Esophagus squamous epithelium (tissue), 5 donors: ENCODE measurements at places on chromosomes 7 and 10. TPM values are rescaled to one million over a fixed set of nuclear protein-coding genes. Genes with fewer than 3 reads are reported as not detected.

The ARMH3 gene
- total RNA-seq: 13.3 TPM

DNA sequence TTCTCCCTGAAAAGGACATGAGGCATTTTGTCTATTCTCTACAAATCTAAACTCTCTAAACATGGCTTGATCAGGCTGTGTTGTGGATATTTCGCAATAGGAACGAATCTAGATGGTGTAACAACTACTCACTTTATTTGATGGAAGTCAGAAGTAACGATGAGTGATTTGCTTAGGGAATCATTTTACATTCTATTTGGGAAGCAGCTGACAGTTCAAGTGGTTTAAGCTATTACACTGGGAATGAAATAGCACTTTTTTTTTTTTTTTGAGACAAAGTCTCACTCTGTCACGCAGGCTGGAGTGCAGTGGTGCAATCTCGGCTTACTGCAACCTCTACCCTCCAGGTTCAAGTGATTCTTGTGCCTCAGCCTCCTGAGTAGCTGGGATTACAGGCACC is 44.1 kb downstream of the NPY start:
- H3K27me3 ChIP-seq: no peaks in the 10 kb centered on the region
- no peak for DNase-seq
- H3K4me3 ChIP-seq: no peak overlapping the region
- H3K36me3 ChIP-seq: no peaks in the 10 kb centered on the region
- H3K27ac ChIP-seq: no peak overlapping the region

The TBX20 gene
- not detected for total RNA-seq

DNA sequence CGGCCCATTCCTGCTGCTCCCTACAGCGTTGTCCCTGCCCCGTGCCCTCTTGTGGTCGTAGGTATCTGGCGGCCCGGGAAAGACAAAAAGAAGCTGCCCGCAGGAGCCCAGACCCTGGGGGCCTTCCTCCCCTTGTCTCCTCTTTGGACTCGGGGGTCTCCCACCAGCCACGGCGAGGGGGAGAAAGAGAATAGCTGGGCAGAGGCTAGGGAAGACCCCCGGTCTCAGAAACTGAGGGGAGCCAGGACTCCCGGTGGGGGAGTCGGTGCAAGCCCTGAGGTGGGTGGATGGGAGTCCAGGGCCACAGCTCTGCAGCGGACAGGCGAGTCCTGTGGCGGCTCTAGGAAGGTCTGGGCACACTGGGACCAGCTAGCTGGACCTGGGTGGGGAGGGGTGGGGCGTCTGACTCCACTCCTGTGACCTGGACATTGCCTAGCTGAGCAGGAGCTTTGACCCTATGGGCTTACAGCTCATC is 1.3 kb upstream of the SH2D4B start:
- DNase-seq: no peak
- no peaks in the 10 kb centered on the region for H3K36me3 ChIP-seq
- peak overlapping the region; percentile 32 for H3K4me3 ChIP-seq
- no peaks in the 10 kb centered on the region for H3K27me3 ChIP-seq
- peak overlapping the region; percentile 57 for H3K27ac ChIP-seq
- H3K4me1 ChIP-seq: peaks cover 39% of the 10 kb centered on the region

DNA sequence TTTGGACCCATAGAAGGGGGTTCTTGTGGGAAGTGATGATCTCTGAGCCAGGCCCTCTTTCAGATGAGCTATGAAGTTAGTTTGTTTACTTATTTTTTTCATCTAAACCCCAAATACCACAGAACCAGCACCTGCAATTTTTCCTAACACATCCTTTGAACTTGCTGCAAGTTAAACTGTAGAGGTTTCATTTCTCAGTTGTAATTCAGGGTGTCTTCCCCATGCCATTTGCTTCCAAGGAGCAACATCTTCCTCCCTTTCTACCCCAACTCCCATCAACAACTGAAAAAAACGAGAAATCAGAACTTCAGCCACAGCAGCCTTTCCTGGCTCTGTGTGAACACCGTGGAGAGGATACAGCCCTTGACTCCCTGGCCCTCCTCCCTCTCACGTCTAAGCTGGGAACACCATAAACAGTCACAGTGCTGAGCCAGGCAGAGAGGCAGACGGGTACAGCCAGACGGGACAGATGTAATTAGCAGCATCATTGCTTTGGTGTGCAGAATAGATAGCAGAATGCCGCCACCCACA is 63.6 kb downstream of the RGS10 start:
- H3K4me1 ChIP-seq: no peaks in the 10 kb centered on the region
- no peak overlapping the region for H3K27ac ChIP-seq
- no peak for DNase-seq
- H3K4me3 ChIP-seq: no peak overlapping the region
- no peaks in the 10 kb centered on the region for H3K36me3 ChIP-seq

- H3K36me3 ChIP-seq: no peaks in the 10 kb centered on the region
- peaks cover 22% of the 10 kb centered on the region for H3K27me3 ChIP-seq
- H3K27ac ChIP-seq: no peak overlapping the region
- no peaks in the 10 kb centered on the region for H3K4me1 ChIP-seq
- H3K4me3 ChIP-seq: no peak overlapping the region
- no peak for DNase-seq
Measured at GRCh38 chr10:113626809-113627355, 37.0 kb downstream of the NRAP start.

DNA sequence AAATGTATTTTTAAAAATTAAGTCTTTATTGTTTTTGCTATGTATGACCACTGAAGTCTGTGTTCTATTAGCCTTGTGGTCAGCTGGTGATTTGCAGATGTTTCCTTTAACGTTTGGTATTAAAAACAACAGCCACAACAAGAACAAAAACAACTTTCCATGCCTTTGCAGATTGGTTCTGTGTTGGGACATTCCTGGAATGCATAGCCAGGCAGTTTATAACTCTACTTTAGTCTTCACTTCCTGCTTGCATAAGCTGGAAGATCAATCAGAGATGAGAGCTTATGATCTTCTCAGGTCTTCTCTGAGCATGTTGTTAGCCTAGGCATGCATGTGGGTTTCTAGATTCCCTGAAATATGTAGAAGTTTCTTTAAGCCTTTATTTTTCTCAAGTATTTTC is 58.9 kb upstream of the SEMA3C start:
- no peaks in the 10 kb centered on the region for H3K27me3 ChIP-seq
- no peak overlapping the region for H3K27ac ChIP-seq
- no peak for DNase-seq
- no peaks in the 10 kb centered on the region for H3K36me3 ChIP-seq

The COL13A1 gene
- 3.8 TPM for total RNA-seq

DNA sequence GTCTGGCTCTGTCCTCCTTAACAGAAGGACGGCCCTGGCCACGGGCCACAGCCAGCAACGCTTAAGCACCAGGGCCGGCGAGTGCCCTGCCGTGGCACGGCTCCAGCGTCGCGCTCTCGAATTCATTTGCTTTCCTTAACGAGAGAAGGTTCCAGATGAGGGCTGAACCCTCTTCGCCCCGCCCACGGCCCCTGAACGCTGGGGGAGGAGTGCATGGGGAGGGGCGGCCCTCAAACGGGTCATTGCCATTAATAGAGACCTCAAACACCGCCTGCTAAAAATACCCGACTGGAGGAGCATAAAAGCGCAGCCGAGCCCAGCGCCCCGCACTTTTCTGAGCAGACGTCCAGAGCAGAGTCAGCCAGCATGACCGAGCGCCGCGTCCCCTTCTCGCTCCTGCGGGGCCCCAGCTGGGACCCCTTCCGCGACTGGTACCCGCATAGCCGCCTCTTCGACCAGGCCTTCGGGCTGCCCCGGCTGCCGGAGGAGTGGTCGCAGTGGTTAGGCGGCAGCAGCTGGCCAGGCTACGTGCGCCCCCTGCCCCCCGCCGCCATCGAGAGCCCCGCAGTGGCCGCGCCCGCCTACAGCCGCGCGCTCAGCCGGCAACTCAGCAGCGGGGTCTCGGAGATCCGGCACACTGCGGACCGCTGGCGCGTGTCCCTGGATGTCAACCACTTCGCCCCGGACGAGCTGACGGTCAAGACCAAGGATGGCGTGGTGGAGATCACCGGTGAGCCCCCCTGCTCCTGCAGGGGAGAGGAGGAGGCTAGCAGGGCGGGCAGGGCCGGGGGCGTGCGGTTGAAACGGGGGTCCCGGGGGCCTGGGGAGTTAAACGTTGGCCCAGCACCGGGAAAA is at the start of gene HSPB1:
HSPB1 (plus strand) TSS at position 327 of the 855 bp plus-strand sequence; CDS start at position 367, 40 bp downstream.
- H3K36me3 ChIP-seq: peaks cover 18% of the 10 kb centered on the region
- DNase-seq: peak; percentile 47
- peak within 1 kb of the TSS; percentile 97 for H3K27ac ChIP-seq
- no peaks in the 10 kb centered on the region for H3K27me3 ChIP-seq
- peak within 1 kb of the TSS; percentile 79 for H3K4me3 ChIP-seq
- peaks cover 27% of the 10 kb centered on the region for H3K4me1 ChIP-seq

GRCh38 chr7:102287111-102287980 is 678 bp downstream of the SH2B2 start:
- H3K27me3 ChIP-seq: no peaks in the 10 kb centered on the region
- H3K27ac ChIP-seq: peak overlapping the region; percentile 11
- DNase-seq: no peak
- H3K36me3 ChIP-seq: no peaks in the 10 kb centered on the region
- peak overlapping the region; percentile 50 for H3K4me3 ChIP-seq

- no peaks in the 10 kb centered on the region for H3K36me3 ChIP-seq
- no peak for DNase-seq
- H3K4me3 ChIP-seq: peak overlapping the region; percentile 80
Measured at GRCh38 chr7:74452748-74453321, 871 bp upstream of the GTF2IRD1 start.

DNA sequence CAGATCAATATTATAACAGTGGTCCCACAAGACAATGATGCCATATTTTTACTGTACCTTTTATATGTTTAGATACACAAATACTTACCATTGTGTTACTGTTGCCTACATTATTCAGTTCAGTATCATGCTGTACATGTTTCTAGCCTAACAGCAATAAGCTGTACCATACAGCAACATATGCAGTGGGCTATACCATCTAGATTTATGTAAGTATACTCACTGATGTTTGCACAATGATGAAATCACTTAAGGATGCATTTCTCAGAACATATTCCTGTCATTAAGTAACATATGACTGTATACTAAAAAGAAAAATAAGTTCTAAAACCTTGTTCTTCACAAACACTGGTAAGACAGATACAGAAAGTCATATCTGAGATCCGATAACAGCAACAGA is 468.6 kb upstream of the SEMA3A start:
- no peak overlapping the region for H3K27ac ChIP-seq
- no peak overlapping the region for H3K4me3 ChIP-seq
- no peaks in the 10 kb centered on the region for H3K4me1 ChIP-seq
- no peak for DNase-seq
- H3K27me3 ChIP-seq: no peaks in the 10 kb centered on the region

DNA sequence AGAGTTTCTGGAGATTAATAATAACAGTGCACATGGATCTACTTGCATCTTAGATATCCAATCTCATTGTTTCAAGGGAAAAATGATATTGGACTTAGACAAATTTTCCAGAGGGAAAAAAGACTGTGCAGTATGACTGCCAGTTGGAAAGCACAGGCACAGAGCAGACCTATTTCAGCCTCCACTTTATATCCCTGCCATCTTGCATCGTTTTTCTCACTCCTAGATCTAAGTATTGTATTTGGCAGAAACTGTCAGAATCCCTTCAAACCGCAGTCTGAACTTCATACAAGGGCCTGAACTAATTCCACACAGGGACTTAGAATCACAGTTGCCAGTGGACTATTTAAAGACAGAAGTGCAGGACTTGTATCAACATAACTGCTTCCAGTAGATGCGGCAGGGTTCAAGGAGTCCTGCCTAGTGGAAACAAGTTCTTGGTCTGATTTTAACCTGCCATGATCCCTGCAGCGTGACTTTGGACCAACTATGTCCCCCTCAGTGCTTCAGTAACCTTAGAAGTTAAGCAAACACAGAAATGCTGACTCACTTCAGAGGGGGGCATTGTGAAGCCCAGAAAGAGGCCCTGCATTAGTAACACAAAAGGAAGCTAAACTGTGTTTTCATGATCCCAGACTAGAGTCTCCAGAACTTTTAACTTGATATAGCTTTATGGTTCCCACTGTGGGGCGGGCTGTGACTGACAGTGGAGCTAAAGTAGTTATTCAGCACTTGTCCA is 95.7 kb upstream of the PALS2 start:
- no peaks in the 10 kb centered on the region for H3K27me3 ChIP-seq
- peak overlapping the region; percentile 51 for H3K27ac ChIP-seq

GRCh38 chr10:4943821-4944220 is 19.4 kb upstream of the AKR1C1 start:
- no peak for DNase-seq
- H3K27me3 ChIP-seq: no peaks in the 10 kb centered on the region
- H3K4me3 ChIP-seq: no peak overlapping the region
- H3K4me1 ChIP-seq: peaks cover 24% of the 10 kb centered on the region
- H3K36me3 ChIP-seq: no peaks in the 10 kb centered on the region

GRCh38 chr7:34260279-34260678 is 354.9 kb downstream of the BMPER start:
- H3K36me3 ChIP-seq: no peaks in the 10 kb centered on the region
- no peak for DNase-seq
- no peaks in the 10 kb centered on the region for H3K4me1 ChIP-seq
- H3K4me3 ChIP-seq: no peak overlapping the region
- no peak overlapping the region for H3K27ac ChIP-seq

GRCh38 chr7:105268511-105269392 is 120.0 kb downstream of the SRPK2 start:
- peak overlapping the region; percentile 83 for H3K27ac ChIP-seq
- peaks cover 19% of the 10 kb centered on the region for H3K4me1 ChIP-seq
- no peaks in the 10 kb centered on the region for H3K36me3 ChIP-seq
- peak overlapping the region; percentile 13 for H3K4me3 ChIP-seq
- no peaks in the 10 kb centered on the region for H3K27me3 ChIP-seq
